ENCODE measurements at places on chromosomes 2 and 18.

DNA sequence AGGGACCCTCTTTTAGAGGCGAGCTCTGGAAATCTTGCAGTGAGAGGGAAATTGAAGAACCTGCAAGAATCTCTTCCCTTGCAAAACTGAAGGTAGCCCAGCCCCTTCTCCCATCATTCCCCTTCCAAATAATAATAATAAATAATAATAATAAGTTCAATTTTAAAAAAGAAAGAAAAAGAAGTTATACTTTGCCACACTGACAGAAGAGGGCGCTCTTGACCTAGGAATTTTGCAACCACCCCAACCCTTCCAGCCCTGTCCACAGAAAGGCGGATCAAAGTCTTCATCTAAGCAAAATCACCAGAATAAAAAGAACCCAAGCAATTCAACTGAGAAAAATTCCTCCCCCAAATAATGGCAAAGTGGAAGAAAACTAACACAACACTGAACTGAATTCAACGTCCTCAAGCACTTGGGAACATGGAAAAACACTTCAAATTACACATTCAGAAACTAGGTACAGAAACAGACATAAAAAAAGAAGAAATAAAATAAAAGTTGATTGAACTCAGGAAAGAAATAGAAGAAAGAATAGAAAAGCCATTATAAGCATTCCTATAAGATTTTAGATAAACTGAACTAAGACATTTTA lies 98.9 kb upstream of the GLS start:
- peak; percentile 72 for DNase-seq

GRCh38 chr2:191679818-191680600 lies 2.1 kb downstream of the NABP1 start:
- DNase-seq = peak; percentile 74

GRCh38 chr18:36757081-36757480 lies 71.7 kb downstream of the TPGS2 start:
- DNase-seq = peak; percentile 70

DNA sequence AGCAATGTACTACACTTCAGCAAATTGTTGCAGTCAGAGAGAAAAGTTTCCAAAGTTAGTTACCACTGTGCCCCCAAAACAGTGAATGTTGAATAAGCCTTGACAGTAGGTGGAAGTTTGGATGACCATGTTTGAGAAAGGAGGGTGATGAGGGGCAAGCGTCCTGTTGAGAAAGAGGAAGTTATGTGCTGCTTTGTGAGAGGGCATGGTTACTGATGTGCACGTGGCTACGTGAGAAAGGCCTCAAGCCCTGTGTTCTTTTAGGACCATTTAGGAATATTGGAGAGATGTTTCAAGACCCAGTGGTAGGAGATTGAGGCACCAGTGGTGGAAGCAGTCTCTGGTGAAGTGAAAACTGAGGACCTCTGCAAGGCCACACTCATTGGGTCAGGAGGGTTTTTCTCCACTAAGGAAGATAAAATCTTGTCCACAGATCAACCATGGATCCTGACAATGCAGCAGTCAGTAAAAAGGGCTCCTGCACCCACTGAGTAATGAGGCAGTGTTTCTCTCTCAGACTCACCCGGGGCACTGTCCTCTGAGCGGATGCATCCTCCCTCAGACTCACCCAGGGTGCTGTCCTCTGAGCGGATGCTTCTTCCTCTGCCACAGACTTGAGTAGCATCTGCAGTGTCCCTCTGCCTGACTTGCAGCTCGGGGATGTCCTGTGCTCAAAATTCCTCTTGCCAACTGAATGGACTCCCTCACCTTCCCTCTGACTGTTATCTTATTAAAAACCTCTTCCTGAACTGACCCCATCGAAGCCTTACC lies 34.7 kb upstream of the ACTR3 start:
- no peak for DNase-seq

DNA sequence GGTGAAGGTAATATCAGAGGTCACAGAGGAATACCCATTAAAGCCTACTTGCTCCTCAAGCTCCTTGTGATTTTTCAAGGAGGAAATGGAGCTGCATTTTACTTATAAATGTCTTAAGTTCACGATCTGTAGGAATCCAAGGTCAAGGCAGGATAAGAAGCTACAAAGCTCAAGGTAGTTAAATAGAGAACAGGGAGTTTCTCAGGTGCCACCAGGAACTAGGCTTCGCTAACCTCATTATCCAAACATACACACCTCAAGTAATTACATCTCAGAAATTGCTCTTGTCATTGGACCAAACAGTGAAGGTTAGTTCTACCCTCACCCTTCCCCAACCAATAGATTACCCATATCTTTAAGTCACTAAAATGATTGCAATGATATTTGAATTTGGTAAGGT lies 317.4 kb upstream of the HNRNPA3 start:
- no peak for DNase-seq

DNA sequence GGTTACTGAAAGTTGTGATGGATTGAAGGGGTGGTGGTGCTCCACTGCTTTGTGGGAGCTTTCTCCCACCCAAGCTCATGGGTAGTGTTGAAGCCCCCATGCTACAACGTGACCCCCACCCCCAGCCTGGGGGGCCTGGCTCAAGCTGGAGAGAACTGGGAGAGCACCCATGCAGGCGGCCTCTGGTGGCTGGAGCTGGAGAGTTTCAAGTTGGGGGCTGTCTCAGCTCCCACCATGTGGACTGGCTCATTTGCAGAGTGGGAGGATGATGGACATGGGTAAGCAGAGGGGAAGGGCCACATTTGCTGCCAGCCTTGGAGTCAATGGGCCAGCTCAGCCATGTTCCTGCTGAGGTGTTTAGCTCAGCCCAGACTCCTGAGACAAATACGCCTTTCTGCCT lies 62.8 kb downstream of the INPP4A start:
- no peak for DNase-seq

DNA sequence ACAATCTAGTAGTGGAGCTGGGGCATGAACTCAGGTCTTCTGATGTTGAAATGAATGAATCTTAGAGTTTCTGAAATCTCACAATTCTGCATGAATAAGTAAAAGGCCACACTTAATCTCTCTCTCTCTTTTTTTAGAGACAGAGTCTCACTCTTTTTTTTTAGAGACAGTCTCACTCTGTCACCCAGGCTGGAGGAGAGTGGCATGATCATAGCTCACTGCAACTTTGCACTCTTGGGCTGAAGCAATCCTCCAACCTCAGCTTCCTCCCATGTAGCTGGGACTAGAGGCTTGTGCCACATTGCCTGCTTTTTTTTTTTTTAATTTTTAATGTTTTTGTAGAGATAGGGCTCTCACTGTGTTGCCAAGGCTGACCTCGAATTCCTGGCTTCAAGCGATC lies 68.9 kb upstream of the THOC1 start:
- no peak for DNase-seq

GRCh38 chr2:23397478-23397877 lies 12.5 kb downstream of the KLHL29 start:
- DNase-seq = no peak

Measured in astrocyte of the spinal cord (primary cell).